ENCODE measurements at places on chromosomes 1 and 21. TPM values are rescaled to one million over a fixed set of nuclear protein-coding genes. Genes with fewer than 3 reads are reported as not detected.

DNA sequence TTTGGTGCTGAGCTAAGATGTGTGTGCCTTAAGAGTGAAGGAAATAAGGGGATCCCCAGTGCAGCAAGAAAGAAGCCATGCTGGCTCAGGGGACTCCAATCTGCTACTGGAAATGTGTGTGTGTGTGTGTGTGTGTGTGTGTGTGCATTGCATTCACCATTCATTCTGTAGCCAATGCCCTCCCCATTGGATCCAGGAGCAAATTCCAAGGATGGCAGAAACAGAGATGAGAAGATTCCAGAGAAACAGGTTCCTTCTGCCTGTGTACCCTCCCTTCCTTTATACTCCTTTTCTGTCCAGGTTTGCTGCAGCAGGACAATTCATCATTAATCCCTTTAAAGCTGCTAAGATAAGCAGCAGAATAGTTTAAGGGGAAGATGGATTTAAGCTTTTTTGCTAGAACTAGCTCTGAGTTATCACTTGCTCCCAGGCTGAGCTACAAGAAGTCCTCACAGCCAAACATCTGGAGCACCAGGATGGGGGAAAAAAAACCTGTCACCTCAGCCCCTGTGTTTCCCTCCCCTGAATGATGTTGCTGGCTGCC, 3.2 kb downstream of the SLC6A17 start:
- no peak for DNase-seq

DNA sequence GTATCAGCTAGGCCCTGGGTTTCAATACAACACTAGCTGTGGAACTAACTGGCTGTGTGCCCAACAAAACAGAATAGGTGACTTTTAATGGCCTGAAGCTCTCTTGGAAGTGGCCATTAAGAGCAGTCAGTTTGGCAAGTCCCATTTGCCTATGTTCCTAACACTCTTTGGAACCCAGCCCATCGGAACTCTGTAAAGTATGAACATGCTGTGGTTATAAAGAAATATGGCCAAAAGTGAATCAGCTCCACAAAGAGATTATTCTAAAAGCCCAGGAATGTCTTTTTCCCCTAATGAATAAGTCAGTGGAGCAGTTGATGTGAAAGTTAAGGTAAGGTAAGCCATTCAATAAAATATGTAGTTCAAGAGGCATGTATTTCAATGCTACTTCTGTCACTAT, 223.7 kb upstream of the ADAMTS5 start:
- no peak for DNase-seq

DNA sequence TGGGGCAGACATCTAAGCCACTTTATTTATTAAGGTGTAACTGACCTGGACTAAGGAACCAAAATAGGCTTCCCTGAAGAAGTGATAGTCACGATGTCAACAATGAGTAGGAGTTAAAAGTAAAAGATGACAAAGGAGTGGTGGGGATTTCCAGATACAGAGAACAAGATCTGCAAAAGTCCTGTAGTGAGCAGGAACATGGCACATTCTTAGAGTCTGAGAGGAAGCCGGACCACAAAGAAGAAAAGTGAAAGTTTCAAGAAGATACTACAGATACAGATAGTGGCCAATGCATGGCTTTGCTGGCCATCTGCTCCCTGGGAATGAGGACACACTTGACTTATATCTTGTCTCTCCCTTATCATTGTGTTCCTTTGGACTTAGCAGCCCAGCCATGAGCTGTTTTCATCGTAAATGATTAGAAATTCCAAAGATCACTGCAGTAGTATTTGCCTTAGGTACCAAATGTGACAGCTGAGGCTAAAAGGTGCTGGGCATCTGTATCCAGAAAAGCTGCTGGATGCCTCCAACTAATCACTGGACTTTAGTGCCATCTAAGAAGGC, 302.4 kb upstream of the NR5A2 start:
- DNase-seq, result no peak

GRCh38 chr1:53244141-53244540, 5.8 kb upstream of the MAGOH start:
- no peak for DNase-seq

DNA sequence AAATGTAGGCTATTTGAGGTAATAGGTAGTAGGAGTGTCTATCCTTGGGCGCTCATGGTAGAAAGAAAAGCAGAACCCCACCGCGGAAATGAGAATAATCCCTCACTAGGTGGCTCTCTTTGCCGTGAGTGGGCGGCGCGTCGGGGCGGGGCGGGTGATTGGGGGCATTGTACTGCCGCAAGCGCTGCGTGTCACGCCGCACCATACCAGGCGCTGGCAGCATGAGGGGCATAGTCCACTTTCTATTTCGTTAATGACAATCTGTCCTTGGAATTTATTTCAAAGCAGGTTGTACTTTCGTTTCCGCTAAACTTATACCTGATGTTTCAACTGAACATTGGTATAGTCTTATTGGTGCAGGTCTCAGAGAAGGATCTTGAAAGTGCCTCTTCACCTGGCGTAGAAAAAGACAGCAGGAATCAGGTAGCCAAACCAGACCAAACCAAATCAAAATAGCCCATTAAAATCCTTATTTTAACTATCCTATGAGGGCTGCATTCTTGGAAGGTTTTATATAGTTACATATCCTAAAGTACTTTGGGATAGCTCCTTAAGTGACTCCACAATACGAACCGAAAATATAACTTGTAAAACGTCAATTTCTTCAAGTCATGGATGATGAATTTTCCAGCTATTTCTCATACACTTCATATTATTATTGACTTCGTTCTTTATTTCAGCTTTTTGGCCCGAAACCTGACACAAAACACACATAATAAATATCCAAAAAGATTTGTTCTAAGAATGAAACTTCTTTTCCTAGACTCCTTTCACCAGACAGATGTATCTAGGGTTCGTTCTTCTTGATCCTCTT, 1.9 kb upstream of the SMG7 start:
- DNase-seq, result peak; percentile 96

GRCh38 chr1:47983691-47984090, 13.5 kb downstream of the TRABD2B start:
- DNase-seq, result no peak

The TSPAN1 gene
- 1,021 TPM for total RNA-seq

DNA sequence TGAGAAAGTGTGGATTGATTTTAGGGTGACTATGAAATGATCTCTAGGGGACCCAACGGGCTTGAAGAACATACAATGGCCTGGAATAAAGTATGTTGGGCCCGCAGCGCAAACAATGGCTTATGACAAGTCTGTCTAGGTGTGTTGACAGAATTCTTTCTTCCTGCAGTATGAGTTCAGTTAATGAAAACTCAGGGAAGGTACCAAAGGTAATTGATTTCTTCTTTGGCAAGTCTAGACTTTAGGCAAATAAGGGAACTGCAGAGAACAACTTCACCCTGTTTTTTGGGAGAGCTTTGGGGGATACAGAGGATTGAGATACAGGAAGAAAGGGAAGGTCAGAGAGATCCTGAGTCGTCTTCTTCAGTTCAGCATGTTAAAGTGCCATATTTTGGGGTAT, 7.8 kb upstream of the FMO2 start:
- DNase-seq, result no peak

DNA sequence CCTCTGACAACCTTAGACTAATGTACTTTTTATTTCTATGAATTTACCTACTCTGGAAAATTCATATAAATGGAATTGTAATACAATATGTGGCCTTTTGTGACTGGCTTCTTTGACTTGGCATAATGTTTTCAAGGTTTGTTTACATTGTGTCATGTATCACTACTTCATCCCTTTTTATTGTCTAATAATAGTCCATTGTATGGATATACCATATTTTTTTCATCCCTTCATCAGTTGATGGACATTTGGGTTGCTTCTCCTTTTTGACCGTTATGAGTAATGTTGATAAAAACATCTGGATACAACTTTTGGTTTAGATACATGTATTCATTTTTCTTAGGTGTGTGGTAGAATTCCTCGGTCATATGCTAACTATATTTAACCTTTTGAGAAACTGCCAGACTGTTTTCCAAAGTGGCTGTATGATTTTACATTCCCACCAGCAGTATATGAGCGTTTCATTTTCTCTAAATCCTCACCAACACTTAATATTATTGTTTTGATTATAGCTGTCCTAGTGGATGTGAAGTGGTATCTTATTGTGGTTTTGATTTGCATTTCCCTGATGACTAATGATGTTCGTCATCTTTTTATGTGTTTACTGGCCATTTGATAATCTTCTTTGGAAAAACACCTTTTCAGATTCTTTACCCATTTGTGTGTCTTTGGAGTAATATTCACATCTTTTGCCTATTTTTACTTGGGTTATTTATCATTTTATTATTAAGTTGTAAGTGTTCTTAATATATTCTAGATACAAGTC, 3.5 kb downstream of the RO60 start:
- DNase-seq, result no peak

GRCh38 chr1:41730806-41731205, 187.9 kb downstream of the HIVEP3 start:
- no peak for DNase-seq

GRCh38 chr1:18944810-18945209, 11.7 kb downstream of the IFFO2 start:
- no peak for DNase-seq

DNA sequence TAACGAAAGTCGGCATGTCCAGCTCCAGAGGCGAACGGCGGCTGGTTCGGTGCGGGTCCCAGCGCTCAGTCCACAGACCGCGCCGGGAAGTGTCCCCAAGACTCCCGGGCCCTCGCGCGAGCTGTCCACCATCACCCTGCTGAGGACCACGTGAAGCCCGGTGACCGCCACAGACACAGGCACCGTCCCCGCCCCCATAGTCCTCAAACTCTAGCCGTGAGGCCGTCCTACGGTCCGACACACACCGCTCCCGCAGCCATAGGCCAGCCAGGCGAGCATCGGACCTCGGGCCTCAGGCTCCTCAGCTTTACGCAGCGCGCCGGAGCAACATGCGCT, 535 bp downstream of the SETD4 start:
- peak; percentile 58 for DNase-seq

The MPL gene
- 0.12 TPM for total RNA-seq

GRCh38 chr1:41859686-41860085, 59.0 kb downstream of the HIVEP3 start:
- DNase-seq, result no peak

DNA sequence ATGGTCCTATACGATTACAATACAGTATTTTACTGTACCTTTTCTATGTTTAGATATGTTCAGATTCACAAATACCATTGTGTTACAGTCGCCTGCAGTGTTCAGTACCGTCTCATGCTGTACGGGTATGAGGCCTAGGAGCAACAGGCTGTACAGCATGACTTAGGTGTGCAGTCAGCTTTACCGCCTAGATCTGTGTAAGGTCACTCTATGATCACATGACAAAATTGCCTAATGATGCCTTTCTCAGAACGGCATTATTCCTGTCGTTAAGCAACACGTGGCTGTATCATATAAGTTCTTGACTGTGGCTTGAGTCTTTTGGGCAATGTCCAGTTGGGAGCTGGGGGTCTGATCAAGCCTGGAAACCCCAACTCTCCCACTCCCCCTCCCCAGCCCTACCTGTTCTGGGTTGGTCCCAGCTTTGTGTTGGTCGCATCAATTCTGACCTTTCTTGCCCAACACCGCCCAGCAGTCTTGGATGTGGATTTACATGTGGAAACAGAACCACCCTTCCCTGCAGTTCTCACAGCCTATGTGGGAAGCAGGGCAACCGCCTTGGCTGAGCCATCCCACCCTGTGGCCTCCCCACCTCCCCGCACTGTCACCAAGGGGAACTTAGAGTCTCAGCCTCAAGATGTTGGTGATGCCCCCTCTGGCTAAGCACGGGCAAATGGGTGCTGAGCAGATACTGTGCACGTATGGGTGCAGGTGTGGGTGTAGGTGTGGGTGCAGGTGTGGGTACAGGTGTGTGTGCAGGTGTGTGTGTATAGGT, 80.2 kb upstream of the ACTL8 start:
- no peak for DNase-seq

The SEMA4A gene
- total RNA-seq, result 4.5 TPM

The OR14K1 gene
- not detected for total RNA-seq

The RNF186 gene
- total RNA-seq, result 43.0 TPM

GRCh38 chr1:230713138-230713537, 784 bp downstream of the AGT start:
- no peak for DNase-seq

The TTLL7 gene
- 5.0 TPM for total RNA-seq
